Right forelimb (tissue), 1 donor: ENCODE measurements at places on chromosomes 4 and X.

DNA sequence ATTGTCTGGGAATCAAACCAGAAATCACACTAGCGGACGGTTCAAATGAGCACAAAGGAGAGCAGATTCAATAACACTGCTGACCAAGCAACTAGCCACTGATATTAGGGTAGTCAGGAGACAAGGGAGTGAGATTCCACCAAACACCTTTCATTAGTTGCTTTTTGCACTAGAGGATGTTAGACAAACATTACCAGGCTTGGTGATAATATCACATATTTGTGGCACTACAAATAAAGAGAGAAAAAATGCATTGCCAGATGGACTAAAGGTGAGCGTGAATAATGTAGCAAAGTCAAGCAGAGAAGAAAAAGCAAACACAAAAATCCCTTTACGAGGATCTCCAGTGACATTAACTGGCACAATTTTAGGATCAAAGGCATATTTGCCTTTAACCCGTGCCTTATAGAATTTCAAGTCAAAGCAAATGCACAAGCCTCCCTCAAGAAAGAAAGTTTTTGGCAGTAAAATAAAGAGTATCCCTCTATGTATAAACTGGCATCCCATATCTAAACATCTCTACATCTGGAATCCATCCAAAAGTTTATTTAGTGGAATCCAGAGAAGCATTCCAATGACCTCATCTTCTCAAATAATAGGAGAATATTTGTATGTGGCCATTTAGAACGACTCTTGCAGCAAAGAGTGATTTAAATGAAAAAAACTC is 290.9 kb downstream of the KCTD8 start:
- DNase-seq, result no peak

DNA sequence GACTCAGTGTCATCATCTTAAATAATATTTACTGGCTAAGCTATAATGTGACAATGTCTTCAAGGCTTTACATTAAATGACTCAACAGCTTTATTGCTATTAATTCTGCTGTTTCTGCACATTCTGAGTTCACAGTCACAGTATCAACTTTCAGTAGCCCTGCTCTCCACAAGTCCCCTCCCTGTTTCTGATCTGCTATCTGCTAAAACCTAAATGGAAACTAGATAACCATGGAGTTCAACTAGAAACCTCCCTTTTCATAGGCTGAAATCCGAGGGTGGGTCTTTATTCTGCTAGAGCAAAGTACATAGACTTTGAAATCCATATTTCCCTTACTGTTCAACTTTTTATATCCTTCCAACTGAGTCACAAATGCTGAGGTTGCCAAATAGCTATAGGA is 5.4 kb upstream of the ACE2 start:
- DNase-seq, result no peak

DNA sequence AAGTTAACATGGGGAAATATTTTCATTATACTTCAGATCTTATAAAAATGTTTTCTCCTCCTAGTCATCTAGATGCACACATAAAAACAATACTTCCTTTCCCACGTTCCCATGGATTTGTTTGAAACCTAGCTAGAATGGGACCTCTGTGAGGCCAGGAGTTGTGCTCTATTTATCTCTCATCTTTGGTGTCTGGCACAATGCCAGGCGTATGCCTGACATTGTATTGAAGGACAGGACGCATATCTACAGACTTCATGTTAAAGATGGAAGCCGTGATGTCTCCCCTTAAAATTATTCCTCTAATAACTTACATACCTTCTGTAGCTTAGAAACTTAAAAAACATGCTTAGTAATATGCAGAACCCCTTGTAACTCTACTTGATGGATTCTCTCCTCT is 394.5 kb upstream of the FAT1 start:
- DNase-seq, result no peak

- DNase-seq, result no peak
Observed at GRCh38 chrX:11781133-11781532, 23.1 kb downstream of the MSL3 start.

DNA sequence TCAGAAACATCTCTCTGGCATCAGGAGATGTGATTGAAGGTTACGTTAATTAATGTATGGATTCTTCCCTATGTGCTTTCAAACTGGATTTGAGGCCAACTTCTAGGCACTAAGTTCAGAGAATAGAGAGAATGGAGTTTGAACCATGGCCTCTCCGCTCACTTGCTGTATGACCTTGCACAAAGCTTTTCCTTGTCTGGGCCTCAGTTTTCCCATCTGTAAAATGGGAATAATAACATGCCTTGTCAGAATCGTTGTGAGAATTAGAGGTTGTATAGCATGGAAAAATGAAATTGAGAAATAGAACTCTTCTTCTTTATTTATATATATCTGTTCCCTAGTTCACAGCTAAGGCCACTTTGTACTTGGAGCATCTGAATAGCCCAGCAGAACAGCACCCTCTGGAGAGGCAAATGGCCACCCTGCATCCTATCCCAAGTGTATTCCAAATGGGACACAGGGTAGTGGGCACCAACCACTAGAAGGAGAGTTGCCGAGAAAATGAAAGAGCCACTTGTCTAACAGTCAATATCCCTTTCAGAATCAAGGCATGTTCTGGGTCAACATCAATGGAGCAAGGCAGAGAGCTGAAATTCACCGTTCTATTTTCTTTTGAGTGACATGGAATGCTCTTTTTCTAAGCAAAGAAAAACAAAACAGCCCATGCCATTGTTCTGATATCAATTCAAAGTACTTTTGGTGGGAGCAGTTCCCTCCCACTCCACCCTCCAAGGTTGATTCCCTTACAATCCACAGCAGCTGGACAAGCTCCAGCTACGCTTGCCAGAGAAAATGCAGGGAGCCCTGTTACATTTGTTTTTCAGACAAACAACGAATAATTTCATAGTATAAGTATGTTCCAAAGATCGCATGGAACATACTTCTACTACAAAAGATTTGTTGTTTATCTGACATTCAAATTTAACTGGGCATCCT is 23.3 kb upstream of the MTM1 start:
- DNase-seq, result no peak

DNA sequence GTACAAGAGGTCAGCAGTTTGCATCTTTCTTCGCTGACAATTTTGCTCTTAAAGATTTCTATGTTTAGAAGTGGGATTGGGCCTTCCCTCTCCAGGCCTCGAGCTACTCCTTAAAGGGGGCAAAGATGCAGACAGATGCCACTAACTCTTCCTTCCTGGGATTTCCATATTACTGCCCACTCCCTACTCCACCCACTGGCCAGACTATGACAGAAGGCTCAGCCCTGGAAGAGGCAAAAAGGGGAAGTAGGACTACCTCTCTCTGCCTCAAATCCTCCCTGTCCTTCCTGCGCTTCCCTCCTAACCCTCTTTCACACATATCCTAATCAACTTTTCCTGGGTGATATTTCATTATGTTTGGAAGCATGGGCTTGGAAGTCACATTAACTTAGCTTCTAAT is 58.3 kb downstream of the EVC2 start:
- no peak for DNase-seq

- no peak for DNase-seq
Observed at GRCh38 chrX:17616936-17617335, 120.4 kb upstream of the SCML1 start.

DNA sequence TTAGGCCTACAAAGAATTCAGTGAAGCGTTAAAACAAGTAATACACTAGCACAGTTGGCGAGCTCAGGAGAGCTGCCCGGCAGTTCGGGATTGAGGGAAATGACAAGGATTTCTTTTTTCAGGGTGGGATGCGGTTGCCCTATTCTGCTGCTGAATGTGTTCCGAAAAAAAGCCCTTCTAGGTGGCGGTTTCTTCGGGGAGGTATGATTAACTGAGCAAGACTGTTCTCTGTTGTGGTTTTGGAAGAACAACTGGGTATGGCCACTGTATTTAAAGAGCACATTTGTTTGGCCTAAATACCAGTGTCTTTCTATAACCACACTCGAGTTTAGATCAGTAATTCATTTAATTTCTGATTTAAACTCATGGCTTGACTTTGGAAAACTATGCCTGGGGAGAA is 459.7 kb upstream of the FAT1 start:
- no peak for DNase-seq

- no peak for DNase-seq
Observed at GRCh38 chrX:127207326-127207725, 387.8 kb downstream of the PRR32 start.

DNA sequence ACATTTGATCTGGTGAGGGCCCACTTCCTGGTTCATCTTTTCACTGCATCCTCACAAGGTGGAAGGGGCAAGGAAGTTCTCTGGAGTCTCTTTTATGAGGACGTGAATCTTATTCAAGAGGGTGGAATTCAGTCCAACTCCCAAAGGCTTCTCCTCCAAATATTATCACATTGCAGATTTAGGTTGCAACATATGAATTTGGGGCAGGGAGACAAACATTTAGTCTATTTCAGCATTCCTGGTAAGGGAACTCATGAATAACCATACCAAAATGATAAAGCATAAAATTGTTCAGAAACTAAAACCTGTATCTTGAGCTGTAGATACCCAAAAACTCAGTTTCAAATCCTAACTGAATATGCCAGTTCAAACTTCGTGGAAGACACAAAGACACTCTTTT is 246.8 kb downstream of the QDPR start:
- no peak for DNase-seq

GRCh38 chrX:108610141-108610540 is 126.2 kb downstream of the IRS4 start:
- DNase-seq, result no peak

DNA sequence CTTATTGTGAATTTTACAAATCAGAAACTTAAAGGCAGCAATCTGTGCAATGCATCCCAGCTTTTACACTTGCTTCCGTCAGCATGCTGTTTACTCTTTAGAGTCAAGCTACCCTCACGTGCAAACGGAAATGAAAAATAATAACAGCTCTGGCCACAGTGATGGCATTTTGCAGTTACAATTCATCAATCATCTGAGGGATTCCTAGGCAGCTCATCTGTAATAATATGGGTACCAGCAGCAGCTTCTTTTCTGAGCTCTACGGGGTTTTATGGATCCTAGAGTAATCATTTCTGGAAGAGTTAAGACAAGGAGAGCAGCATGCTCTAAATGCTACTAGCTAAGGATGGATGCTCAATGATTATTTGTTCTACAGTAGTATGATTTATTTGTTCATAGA is 313.6 kb downstream of the AFF2 start:
- no peak for DNase-seq

DNA sequence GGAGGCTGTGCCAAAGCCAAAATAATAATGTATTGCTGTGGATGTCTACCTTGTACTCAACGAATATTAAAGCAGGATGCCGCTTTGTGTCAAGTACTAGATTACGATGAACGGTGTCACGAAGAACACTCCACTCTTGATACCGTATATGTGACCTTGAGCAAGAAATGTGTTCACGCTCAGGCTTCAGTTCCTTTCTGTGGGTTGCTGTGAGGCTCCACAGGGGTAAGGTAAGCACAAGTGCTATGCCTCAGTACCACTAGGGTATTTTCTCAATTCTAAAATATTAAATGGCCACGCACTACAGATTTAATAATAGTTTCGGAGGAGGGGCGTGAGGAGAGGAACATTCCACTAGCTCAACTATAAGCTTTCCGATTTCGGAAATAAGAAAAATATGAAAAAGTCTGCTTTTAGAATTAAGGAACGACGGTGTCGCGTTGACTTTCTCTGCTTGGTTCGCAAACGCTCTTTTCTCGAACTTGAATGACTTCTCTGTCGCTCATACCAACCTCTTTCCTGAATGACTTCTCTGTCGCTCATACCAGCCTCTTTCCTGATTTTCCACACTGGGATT is 607 bp upstream of the SCOC start:
- DNase-seq, result peak; percentile 45

DNA sequence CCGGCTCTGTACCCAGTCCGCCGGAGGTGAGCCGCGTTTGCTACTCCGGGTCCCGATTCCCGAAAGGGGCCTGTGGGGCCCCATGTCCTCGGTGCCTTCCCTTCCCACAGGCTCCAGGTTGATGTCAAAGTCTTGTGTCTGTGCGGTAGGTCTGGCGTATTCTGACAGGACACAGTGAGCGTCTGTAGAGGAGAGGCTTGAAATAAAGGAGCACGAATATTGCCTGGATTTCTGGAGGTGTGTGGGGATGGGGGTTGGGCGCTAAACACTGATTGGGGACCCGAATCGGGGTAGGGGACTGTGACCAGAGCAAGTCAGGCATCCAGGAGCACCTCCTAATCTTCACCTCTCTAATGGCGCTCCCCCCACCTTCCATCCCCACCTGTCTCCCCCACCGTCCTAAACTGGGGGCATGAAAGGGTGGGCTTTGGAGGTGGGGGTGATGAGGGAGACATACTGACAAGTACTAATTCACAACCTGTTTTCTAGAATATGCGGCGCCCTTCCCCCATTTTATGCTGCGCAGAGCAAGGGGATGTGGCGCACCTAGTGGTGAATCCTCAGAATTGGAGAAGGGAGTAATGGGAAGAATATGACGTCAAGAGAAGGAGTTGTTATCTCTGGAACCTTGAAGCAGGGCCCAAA is 855 bp downstream of the GPRASP2 start:
- peak; percentile 70 for DNase-seq

DNA sequence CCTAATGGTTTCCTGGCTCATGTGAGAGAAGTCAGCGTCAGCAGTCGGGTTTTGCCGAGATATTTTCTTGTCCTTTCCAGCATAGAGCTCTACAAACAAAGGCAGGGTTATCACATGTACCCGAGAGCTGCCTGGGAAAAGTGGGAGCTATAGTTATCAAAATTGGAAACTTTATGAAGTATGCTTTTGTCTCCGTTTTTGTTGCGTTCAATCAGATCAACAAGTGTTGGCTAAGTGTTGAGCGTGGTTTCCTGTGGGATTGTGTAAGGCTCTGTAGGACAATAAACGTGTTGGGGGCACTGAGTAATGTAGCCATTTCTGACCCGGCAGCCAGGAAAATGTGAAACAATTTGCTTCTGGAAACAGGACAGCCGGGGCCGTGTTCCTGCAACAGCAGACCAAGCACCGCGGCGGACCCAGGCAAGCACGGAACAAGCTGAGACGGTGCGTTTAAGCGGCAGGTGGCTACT is at the start of gene BMX:
TSS of gene BMX (plus strand) at position 311 of the 470 bp plus-strand sequence. CDS start 7,547 bp downstream, outside the sequence.
- peak; percentile 45 for DNase-seq

DNA sequence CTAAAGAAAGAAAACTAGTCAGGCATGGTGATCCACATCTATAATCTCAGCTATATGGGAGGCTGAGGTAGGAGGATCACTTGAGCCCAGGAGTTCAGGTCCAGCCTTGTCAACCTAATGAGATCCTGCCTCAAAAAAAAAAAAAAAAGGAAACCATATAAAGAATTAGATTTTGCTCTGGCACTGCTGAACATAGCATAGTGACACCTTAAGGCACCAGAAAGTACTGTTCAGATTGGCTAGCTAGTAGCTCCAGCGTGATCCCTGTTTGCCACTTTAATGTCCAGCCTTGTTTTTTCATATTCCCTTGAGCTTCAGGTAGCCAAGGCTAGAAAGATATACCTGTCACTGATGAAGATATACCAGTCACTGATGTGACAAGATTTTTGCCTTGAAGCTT is 34.1 kb downstream of the EXOC1 start:
- no peak for DNase-seq

GRCh38 chrX:85620466-85620865 is 241.0 kb upstream of the POF1B start:
- no peak for DNase-seq

GRCh38 chrX:19865567-19866363 is 21.6 kb downstream of the SH3KBP1 start:
- no peak for DNase-seq

- no peak for DNase-seq
Observed at GRCh38 chr4:170399581-170400293, 310.0 kb upstream of the AADAT start.

GRCh38 chr4:20629186-20630106 is 70.8 kb upstream of the PACRGL start:
- DNase-seq, result no peak

GRCh38 chr4:76857074-76857409 is 40.9 kb downstream of the SOWAHB start:
- no peak for DNase-seq
